ENCODE measurements at places on chromosomes 11 and 22.

DNA sequence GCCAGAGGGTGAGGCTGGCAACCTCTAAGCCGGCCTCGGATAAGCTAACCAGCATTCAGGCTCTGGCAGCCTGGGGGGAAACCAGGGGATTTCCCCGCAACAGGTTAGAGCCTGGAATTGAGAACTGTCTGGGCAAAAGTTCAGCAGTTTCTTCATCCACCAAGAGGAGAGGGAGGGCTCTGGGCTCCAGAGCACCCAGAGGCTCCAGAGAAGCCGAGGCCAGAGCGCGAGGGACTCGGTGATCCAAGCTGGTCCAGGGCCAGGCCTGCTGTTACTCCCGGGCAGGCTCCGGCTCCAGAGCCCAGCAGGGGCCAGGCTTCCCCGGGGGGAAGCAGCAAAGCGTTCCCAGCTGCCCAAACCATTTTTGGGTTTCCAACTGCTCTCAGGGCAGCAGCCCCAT lies 13.3 kb upstream of the SH3BP1 start:
- DNase-seq, result no peak

DNA sequence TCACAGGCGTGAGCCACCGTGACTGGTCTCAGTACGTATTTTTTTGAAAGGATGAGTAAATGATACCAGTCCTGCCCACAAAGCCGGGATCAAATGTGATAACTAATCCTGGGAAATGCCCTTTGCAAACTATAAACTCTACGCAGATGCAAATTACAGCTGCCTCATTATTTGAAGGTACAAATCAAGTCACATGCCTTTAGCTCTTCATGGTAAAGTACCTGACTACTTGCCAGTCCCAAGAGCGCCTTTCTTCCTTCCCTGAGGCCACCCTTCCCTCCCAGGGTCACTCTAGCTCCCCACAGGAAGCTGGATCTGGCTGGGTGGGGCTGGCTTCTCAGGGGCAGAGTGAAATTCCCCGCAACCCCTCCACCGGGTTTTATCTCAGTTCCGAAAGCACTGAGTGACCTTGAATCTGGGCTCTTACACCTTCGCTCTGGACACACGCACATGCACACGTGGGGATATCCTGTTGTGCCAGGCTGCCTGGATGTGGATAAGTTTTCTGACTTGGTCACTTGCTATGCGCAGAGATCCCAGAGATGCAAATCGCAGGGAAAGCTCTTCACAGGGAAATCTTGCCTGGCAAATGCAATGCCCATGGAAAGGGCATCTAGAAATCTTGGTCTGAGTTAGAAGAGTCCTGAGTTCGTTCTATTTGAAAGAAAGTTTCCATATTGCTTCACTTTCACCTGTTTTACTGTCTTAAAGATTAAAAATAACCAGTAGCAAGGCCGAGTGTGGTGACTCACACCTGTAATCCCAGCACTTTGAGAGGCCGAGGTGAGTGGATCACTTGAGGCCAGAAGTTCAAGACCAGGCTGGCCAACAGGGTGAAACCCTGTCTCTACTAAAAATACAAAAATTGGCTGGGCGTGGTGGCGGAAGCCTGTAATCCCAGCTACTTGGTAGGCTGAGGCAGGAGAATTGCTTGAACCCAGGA lies 8.5 kb downstream of the A4GALT start:
- DNase-seq, result no peak

- no peak for DNase-seq
Observed at GRCh38 chr11:67588136-67588503, 4.5 kb downstream of the GSTP1 start.

- DNase-seq, result no peak
Observed at GRCh38 chr11:26025676-26026075, 306.3 kb upstream of the ANO3 start.

GRCh38 chr22:21080435-21081137 lies 34.8 kb downstream of the LRRC74B start:
- no peak for DNase-seq

DNA sequence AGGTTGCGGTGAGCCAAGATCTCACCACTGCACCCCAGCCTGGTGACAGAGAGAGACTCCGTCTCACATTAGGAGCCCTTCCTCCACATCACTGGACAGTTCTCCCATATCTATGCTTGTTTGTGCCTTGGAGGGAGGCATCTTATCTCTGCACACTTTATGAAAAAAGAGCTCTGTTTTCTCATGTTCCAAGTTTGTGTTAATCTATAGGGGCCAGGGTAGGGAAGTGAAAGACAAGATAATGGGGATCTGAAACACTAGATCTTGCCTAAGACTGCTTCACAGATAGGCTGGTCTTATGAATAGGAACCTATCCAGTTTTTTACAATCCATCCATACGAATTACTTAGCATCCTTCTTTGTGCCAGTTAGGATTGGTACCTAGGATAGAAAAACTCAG lies 17.1 kb downstream of the OR6Q1 start:
- DNase-seq, result no peak

- no peak for DNase-seq
Observed at GRCh38 chr11:38710262-38710661, 2112.2 kb upstream of the RAG2 start.

GRCh38 chr11:65215441-65216076 lies 33.8 kb downstream of the CAPN1 start:
- DNase-seq, result no peak
